ENCODE measurements at places on chromosomes 12 and 14.

GRCh38 chr12:42932936-42933335, 343.4 kb upstream of the PRICKLE1 start:
- DNase-seq, result no peak

DNA sequence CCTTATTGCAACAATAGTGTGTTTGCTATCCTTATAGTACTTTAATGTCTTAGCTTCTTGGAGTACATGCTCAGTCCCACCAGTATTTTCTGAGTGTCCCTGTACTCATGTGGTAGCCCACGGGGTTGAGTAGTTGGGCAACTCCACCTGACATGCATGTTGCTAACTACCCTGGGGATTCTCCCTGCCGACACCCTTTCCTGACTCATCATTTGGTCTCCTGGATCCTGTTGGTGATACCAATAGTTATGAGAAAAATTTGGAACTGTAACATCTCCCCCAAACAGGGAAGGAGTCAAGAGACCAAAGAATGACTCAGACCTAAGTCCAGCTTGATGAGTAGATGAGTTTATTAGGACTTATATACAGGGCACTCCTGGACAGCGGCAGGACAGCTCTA, 101.6 kb downstream of the BRMS1L start:
- no peak for DNase-seq

DNA sequence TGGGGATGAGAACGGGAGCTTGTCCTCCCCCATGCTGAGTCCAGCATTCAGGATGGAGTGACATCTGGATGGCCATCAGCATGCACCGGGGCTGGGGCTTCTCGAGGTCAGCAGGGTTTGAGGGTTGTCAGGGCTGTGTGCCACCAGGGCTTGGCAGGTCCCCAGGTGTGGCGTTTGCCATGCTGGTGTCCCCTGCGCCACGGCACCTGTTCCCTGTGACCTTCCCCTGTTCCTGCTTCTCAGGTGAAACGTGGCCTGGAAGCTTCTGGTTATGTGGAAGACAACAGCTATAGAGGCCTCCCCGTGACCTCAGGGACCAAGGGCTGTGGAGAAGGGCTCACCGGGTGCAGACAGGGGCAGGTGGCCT, 152.4 kb downstream of the KIF26A start:
- no peak for DNase-seq

- DNase-seq, result no peak
Observed at GRCh38 chr14:90844321-90844720, 28.1 kb upstream of the TTC7B start.

All from activated T-helper 1 cell treated with anti-CD3 and anti-CD28 coated beads, Interleukin-2, amount 50 U/mL, for 16 hours (primary cell).